H54 (cell line): ENCODE measurements at places on chromosomes 16 and 17.

DNA sequence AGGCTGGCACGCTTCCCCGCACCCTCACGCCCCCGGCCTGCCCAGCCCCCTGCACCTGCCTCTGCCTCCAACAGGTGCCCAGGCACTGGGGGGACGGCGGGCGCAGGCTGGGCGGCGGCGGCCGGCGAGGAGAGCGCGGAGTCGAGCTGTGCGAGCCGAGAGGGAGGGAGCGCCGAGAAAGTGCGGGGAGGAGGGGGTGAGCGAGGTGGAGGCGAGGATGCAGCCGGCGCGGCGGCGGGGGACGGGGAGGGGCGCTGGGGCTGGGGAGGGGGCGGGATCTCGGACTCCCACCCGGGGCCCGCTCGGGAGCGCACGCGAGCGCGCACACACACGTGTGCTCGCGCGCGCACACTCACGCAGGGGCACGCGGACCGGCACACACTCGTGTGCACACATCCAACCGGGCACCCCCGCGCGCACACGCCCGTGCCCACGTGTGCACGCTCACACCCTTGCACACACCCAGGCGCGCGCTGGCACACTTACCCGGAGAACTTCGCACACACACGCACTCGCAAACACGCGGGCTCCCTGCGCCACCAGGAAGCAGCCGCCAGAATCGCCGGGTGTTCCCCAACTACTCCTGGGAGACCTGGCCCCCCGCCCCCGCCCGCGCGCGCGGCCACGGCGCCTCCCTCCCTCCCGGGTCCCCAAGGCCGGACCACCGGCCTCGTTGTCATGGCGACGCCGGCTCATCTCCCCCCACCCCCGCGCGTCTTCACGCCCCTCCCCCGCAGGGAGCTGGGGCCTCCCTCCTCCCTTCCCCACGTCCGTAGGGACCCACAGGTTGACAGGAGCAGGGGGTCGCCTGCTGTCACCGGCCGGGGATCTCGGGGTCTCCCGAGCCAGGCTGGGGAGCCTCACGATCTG, at the start of gene DOC2A:
TSS of gene DOC2A (minus strand) at position 184 of the 870 bp plus-strand sequence. CDS start 805 bp downstream, outside the sequence.
- no peak for DNase-seq

DNA sequence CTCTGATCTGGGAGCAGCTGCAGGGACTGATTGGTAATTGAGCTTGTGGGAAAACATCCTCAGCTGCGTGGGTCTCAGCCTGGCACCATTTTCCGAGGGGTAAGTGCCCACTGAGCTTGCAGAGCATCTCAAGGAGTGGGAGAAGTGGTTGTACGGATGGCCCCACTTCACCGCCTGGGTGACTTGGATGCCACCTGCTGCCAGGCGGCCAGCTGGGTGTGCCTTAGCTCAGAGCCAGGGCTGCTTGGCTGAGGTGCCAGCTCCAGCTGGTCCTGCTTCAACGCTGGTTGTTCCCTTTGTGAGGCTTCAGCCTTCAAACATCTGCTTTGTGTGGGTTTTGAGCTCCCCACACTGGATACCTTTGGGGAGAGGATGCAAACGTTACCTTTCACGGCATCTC, 482.7 kb upstream of the EEF2KMT start:
- no peak for DNase-seq

- DNase-seq: no peak
These were observed 21.1 kb downstream of the CES1 start for GRCh38 chr16:55811811-55812210.

DNA sequence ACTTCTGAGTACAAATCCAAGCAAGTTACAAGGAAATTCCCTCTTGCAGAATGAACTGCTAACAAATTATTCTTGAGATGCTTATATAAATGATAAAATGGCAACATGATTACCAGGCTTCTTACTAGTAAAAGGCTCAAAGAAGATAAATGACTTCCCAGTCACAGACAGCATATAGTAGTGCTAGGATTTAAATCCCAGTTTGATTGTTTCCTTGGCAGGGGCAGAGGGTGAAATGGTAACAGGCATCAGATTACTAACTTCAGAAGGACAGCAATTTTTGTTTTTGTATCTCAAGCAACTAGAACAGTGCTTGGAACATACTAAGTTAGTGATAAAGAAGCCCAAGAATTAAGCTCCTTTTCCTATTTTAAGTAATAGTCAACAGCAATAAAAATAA, 102.8 kb downstream of the SSH2 start:
- DNase-seq: no peak

- no peak for DNase-seq
These were observed 4.5 kb upstream of the HSD17B1 start for GRCh38 chr17:42548070-42548837.

DNA sequence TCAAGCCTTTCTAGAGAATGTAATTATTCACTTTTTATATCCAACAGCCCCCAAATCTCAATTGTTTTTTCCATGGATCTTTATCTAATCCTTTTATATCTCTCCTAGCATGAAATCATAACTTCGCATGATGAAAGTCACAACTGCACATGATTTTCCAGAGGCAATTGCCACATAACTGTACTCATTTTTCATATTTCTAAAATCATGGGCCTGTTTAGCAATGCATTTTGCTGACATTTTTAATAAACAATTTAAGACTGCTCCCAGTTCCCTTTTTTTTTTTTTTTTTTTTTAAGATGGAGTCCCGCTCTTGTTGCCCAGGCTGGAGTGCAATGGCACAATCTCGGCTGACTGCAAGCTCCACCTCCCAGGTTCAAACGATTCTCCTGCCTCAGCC, 83.5 kb downstream of the VMP1 start:
- DNase-seq: no peak

GRCh38 chr17:73667181-73667959, 23.1 kb upstream of the SDK2 start:
- no peak for DNase-seq

GRCh38 chr17:19339341-19339815, 23.1 kb downstream of the B9D1 start:
- DNase-seq: no peak
